Fibroblast of villous mesenchyme (primary cell): ENCODE measurements at places on chromosomes 1 and 21.

GRCh38 chr21:25528515-25528914 is 78.8 kb downstream of the MRPL39 start:
- DNase-seq, result no peak

DNA sequence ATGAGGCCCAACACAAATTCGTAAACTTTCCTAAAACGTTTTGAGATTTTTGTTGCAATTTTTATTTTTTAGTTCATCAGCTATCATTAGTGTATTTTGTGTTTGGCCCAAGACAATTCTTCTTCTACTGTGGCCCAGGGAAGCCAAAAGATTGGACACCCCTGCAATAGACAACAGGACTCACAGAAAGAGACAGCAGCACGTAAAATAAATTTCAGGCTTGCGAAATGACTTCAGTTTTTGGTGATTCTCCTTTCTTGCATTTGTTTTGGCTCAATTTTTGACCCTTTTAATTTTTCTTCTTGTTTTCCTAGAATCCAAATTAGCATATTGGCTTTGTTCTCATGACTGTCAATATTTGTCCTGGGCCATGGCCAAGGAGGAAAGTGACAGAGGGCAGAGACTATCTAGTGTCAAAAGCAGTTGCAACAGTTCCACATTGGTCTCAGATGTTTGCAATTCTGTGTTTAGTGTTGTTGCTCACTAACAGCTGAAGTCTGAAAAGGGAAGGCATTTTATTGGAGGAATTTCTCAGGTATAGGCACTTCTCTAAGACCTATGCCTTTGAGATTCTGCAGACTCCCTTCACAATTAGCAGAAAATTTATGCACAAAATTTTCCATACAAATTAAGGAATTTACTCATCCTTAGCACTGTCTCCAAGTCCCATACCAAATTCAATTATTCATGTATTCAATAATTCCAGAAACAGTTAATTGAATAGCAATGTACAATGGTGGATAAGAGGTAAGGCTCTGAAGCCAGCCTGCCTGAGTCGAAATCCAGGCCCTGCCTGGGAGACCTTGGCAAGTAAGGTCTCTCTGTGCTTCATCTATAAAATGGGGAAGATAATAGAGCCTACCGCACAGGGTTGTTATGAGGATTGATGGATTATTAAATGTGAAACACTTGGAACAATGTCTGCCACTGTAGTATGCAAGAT is 160.9 kb upstream of the IVNS1ABP start:
- DNase-seq, result no peak

DNA sequence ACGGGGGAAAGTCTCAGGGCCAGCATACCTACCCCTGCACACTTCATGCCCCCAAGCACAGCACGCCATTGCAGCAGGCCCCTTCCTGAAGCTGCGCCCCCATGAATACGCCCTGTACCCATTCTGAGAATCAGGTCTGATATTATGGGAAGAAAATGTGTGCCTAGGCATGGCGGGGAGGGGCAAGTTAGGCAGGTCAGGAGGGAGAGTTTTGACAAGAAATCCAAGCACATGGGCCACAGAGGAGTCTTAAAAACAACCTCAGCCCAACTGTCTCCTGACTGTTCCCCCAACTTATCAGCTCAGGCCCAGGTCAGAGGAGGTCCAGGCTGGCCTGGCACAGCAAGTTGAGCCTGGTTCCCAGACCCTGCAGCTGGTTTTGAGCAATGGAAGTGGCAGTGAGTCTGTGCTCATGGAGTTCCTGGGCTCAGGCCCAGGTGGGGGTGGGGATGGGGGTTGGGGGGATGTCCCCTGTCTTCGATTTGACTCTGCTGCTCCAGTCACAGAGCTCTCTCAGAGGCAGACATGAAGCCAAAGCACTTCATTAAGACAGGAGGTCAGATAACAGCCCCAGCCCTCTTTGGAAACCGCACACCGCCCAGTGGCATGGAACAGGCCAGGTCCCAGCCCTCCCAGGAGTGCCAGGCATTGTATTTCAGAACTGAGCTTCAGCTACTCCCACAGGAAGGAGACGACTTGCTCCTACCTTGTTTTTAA is 20.6 kb upstream of the BCAR3 start:
- no peak for DNase-seq

DNA sequence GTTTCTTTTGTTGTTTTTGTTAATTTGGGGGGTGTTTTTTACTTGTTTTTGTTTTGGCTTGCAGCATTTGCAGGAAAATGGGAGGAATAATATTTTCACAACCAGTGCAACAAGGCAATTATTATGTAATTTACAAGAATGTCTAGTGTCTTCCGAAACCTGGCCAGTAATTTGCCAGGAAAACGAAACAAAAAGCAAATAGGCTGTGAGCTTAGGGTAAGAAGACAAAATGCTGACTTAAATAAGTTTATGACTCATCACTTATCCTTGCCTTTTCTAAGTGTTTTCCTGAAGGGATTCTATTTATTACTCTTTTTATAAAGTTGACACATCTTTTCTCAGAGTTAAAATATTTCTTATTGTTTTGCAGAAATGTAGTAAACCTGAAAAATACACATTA is 49.8 kb downstream of the KCNT2 start:
- peak; percentile 83 for DNase-seq

GRCh38 chr1:172239901-172240300 is 180.6 kb upstream of the C1orf105 start:
- DNase-seq, result no peak

DNA sequence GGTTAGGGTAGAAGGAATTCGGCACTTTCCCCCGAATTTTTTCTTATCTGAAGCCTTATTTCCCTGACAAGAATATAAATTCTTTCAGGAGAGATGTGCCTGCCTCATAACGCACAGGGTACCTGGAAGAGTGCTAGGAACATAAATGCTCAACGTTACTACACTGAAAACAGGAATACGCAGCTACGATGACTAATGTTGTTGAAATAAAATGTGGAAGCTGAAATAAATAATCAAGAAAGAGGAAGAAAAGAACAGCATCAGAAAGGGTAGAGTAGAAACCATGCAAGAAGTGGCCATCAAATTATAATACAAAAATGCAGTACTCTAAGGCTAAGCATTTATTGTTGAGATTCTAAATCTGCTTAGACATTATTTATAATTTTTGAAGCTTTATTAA is 33.9 kb downstream of the SLC66A1 start:
- DNase-seq, result no peak

DNA sequence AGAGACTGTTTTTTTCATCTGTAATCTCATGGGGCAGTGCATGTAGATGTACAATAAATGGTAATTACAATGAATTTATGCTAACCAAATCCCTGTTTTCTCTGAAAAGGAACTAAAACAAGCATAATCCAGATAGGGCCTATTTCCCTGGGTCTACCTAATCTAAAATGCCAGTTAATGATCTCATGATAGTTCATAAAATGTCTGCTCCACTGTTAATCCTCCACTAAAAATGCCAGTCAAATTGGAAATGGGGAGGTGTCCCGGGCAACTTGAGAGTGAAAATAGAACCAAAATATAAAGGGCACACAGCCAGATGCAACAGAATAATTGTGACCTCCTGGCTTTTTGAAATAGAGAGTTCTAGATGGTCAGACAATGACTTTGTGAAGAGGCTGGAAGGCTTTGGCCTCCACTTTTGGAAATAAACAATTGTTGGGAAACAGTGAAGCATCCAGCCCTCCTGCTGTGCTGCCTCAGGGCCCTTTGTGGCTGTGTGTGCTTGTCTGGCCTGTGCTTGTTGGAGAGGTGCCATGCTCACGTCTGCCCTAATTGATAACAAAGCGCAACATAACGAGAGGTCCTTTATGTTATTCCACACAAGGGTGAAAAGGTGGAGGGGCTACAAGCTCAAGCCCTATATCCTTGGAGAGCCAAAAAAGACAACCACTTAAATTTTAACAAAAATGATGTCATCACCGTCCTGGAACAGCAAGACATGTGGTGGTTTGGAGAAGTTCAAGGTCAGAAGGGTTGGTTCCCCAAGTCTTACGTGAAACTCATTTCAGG is 97.7 kb downstream of the ATP5PO start:
- DNase-seq, result no peak

GRCh38 chr1:206116191-206116872 is 856 bp downstream of the AVPR1B start:
- DNase-seq, result no peak
